ENCODE measurements at places on chromosomes 13 and 19.

- DNase-seq = no peak
Observed at GRCh38 chr19:1400281-1401137, 833 bp downstream of the GAMT start.

DNA sequence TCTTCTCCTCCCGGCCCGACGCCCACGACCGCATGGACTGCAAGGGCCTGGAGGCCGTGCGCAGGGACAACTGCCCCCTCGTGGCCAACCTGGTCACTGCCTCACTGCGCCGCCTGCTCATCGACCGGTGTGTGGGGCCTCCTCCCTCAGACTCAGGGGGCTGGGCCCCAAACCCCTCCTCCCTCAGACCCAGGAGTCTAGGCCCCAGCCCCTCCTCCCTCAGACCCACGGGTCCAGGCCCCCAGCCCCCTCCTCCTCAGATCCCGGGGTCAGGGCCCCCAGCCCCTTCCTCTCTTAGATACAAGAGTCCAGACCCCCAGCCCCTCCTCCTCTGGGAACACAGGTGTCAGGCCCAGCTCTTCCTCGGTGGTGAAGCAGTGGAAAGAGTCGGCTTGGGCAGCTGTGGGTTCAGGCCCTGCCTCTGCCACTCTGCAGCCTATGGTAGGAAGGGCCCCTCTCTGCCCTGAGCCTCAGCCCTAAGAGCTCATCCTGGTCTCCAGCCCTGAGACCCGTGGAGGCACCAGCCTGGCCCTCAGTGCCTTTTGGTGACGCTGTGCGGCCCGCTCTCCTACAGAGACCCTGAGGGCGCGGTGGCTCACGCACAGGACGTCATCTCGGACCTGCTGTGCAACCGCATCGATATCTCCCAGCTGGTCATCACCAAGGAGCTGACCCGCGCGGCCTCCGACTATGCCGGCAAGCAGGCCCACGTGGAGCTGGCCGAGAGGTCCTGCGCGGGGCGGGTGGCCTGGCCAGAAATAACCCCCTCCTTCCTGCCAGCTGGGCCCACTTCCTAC lies 3.7 kb upstream of the SPIB start:
- DNase-seq = peak; percentile 61

- no peak for DNase-seq
Observed at GRCh38 chr13:39821977-39822376, 166.5 kb downstream of the COG6 start.

GRCh38 chr19:447064-447426 lies 13.8 kb downstream of the SHC2 start:
- DNase-seq = no peak

DNA sequence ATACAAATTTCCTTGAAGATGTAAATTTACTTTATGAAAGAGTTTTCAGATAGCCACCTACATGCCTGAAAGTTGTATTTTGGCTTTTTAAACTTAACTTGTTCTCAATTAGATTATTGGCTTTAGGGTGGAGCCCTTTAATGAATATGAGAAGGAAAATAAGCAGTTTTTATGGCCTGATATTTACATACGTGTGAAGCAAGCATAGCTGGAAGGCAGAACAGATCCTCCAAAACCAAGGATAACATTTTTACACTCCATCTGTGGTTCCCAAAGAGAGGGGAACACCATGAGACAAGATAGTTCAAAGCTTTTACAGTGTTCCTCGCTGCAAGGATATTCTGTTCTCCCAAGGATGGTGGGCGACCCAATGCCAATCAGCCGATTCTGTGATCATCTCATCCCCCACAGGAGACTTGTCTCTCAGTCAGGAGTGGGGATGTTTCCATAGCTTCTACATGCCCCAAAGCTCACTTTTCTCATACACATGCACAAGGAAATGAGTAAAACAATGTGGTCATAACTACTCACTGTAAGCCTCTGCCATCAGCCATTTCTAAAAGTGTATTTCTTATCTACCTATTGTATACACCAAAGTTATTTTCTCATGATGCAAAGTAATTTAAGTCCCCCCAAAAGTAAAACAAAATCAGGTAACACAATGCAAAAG lies 24.6 kb upstream of the KBTBD6 start:
- no peak for DNase-seq

Data from stimulated activated CD4-positive, alpha-beta T cell treated with anti-CD3 and anti-CD28 coated beads, Interleukin-2, amount 100 ng/mL, for 4 hours (primary cell).